ENCODE measurements at places on chromosomes 5 and 9.
A peak's percentile ranks its signal among the peaks of the same experiment; 100 is the strongest.

- DNase-seq, result no peak
Observed at GRCh38 chr5:129496864-129497595, 36.9 kb downstream of the ADAMTS19 start.

- DNase-seq, result no peak
Observed at GRCh38 chr9:111910428-111910827, 13.8 kb downstream of the UGCG start.

DNA sequence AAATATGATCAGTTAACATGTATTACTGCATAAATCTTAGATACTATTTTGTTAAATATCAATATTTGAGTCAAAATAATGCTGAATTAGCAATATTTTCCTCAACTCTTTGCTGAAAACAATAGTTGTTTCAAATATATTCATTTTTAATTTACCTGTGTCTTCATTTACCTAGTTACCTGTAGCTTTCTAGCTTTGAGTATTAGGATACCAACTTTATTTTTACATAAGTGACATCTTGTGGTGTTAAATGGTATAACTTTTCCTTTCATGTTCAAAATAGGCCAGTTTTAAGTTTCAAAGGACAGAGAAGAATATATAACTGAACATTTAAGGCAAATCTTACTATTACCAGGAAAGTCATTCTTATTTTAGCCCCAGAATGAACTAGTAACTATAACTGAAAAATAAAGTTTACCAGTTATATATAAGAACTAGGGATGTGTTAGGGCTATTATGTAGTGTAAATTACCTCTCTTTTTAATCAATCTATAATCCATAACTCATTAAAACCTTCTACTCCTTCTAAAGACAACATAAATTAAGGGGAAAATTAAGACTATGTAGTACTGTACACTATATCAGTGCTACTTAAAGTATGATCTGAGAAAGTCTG is 25.3 kb downstream of the AP3B1 start:
- no peak for DNase-seq

- no peak for DNase-seq
Observed at GRCh38 chr5:151318850-151319732, 15.5 kb upstream of the SLC36A3 start.

GRCh38 chr5:151086905-151087360 is 6.1 kb upstream of the TNIP1 start:
- DNase-seq, result peak; percentile 59

GRCh38 chr9:79430619-79431018 is 141.1 kb upstream of the TLE4 start:
- DNase-seq, result no peak

GRCh38 chr9:136268318-136268717 is 22.7 kb upstream of the QSOX2 start:
- DNase-seq, result no peak

DNA sequence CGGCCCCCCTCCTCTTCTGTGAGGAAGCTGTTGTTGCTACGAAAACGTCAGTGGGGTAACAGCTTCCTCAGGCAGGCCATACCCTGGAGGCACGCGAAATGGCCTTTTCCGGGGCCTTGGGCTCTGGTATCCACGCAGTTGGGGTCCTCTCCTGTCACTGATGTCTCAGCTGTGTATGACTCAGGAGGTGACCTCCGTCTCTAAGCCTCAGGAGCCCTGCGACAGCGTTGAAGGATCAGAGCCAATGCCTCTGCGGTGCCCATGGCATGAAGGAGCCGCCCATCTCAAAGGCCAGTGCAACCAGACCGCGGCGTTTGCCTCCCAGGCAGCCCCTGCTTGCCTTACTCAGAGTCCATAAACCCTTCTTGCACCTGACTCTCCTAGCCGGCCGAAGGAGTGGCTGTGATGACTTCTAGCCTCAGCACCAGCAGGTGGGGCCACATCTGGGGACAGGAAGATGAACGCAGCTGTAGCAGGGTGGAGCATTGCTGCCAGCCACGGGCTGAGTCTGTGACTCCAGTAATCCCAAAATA is 1.0 kb upstream of the MXD3 start:
- DNase-seq, result no peak

GRCh38 chr9:128998462-128998861 is 29.7 kb downstream of the SH3GLB2 start:
- no peak for DNase-seq
